ENCODE measurements at places on chromosomes 13 and 19. TPM values are rescaled to one million over a fixed set of nuclear protein-coding genes. Genes with fewer than 3 reads are reported as not detected.

The LILRA6 gene
- not detected for total RNA-seq

The APOC4 gene
- not detected for total RNA-seq

The TNFSF11 gene
- 0.34 TPM for total RNA-seq

The LILRB2 gene
- not detected for total RNA-seq

The CYP2A7 gene
- total RNA-seq = not detected

The RPS15 gene
- 442 TPM for total RNA-seq

The IGSF23 gene
- not detected for total RNA-seq

The ZNF358 gene
- 3.1 TPM for total RNA-seq

The IGFL2 gene
- total RNA-seq = not detected

The SPACA4 gene
- not detected for total RNA-seq

The OR7D2 gene
- not detected for total RNA-seq

The CPB2 gene
- not detected for total RNA-seq
